Activated naive CD8-positive, alpha-beta T cell treated with anti-CD3 and anti-CD28 coated beads, Interleukin-2, amount 10 ng/mL, durations not matched to agents 7 days and 5 days (primary cell): ENCODE measurements at places on chromosomes 1 and 21.

GRCh38 chr21:45041351-45041805 lies 33.0 kb upstream of the ADARB1 start:
- no peak for DNase-seq
- no peaks in the 10 kb centered on the region for H3K36me3 ChIP-seq
- no peak overlapping the region for H3K27ac ChIP-seq
- H3K4me1 ChIP-seq, result peaks cover 2% of the 10 kb centered on the region

- no peak for DNase-seq
- H3K4me3 ChIP-seq, result no peak overlapping the region
- H3K27me3 ChIP-seq, result no peaks in the 10 kb centered on the region
- no peak overlapping the region for H3K27ac ChIP-seq
These were observed 187.0 kb upstream of the HP1BP3 start for GRCh38 chr1:20974069-20974468.

- no peak overlapping the region for H3K27ac ChIP-seq
- no peaks in the 10 kb centered on the region for H3K4me1 ChIP-seq
- H3K4me3 ChIP-seq, result no peak overlapping the region
- H3K36me3 ChIP-seq, result no peaks in the 10 kb centered on the region
- peaks cover 13% of the 10 kb centered on the region for H3K27me3 ChIP-seq
These were observed 136.5 kb downstream of the TSEN15 start for GRCh38 chr1:184188037-184188436.

- peaks cover 2% of the 10 kb centered on the region for H3K27me3 ChIP-seq
- H3K4me1 ChIP-seq, result peaks cover 6% of the 10 kb centered on the region
- H3K36me3 ChIP-seq, result no peaks in the 10 kb centered on the region
- H3K27ac ChIP-seq, result no peak overlapping the region
These were observed 34.2 kb downstream of the KRTAP10-1 start for GRCh38 chr21:44505673-44506278.

DNA sequence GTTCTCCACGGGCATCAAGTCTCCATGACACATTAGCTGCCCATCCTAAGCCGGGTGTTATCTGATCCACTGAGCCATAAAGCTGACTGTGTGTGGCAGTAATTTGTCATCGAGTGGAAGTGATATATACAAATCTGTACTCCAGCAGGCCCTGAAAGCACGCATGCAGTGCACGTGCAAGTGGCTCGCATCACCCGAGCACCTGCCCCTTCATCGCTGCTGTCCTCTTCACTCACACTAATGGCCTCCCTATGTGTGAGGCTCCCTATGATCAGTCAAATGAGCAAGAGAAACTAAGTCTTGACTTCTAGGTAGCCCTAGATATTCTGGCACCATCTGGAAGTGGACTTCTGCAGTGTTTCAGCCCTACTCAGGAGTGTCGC lies 248.6 kb downstream of the MATN1 start:
- no peaks in the 10 kb centered on the region for H3K27me3 ChIP-seq
- H3K4me1 ChIP-seq, result peaks cover 3% of the 10 kb centered on the region
- no peak overlapping the region for H3K27ac ChIP-seq
- H3K36me3 ChIP-seq, result no peaks in the 10 kb centered on the region

- peaks cover 11% of the 10 kb centered on the region for H3K27me3 ChIP-seq
- H3K27ac ChIP-seq, result no peak overlapping the region
- peaks cover 14% of the 10 kb centered on the region for H3K4me1 ChIP-seq
- H3K4me3 ChIP-seq, result no peak overlapping the region
These were observed 10.0 kb upstream of the MCOLN3 start for GRCh38 chr1:85058311-85058710.

GRCh38 chr1:51621161-51621560 lies 4.3 kb downstream of the OSBPL9 start:
- peaks cover 4% of the 10 kb centered on the region for H3K36me3 ChIP-seq
- no peaks in the 10 kb centered on the region for H3K27me3 ChIP-seq
- H3K4me3 ChIP-seq, result no peak overlapping the region
- DNase-seq, result no peak

DNA sequence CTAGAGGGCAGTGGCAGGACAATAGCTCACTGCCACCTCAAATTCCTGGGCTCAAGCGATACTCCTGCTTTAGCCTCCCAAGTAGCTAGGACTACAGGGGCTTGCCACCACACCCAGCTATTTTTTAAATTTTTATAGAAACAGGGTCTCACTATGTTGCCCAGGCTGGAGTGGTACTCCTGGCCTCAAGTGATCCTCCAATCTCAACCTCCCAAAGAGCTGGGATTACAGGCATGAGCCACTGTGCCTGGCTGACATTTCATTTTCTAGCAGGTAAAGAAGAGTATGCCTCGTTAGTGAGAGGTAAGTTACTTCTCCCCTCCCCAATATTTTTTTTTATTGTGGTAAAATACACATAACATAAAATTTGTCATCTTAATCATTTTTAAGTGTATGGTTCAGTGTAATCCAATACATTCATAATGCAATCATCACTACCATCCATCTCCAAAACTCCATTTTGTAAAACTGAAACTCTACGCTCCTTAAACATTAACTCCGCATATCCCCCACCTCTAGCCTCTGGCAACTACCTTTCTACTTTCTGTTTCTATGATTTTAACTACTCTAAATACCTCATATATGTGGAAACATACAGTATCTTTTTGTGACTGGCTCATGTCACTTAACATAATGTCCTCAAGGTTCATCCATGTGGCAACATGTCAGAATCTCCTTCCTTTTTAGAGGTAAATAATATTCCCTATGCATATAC lies 22.4 kb downstream of the ZZZ3 start:
- DNase-seq, result no peak
- no peaks in the 10 kb centered on the region for H3K27me3 ChIP-seq
- peaks cover 5% of the 10 kb centered on the region for H3K4me1 ChIP-seq
- H3K4me3 ChIP-seq, result no peak overlapping the region
